Epithelial cell of proximal tubule (primary cell): ENCODE measurements at places on chromosomes 3 and 15. TPM values are rescaled to one million over a fixed set of nuclear protein-coding genes. Genes with fewer than 3 reads are reported as not detected.

Gene LARP6
- total RNA-seq = 28.8 and 34.8 TPM in 2 replicates

Gene SH3GL3
- 0.92 and 1.0 TPM in 2 replicates for total RNA-seq

Gene SATB1
- 1.3 and 2.0 TPM in 2 replicates for total RNA-seq

Gene CILP
- total RNA-seq = not detected in 2 replicates

DNA sequence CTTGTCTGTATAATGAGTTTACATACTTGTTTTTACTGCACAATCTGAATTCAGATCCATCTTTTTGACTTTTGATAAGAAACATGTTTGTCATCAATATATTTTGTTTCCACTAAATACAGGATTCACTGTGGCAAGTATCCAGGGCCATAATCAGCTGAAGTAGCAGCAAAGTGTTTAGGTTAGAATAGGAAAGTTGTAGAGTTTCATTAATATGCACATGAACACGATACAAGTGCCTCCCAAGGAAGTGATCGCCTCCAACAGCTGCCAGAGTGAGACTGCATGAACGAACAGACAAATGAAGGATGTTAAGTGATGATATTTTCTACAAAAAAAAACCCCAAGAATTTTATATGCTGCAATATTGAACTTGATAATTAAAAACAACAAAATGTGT is 204.3 kb downstream of the TBL1XR1 start:
- DNase-seq = no peak

- DNase-seq = no peak
Observed at GRCh38 chr3:133531981-133532380, 41.5 kb upstream of the CDV3 start.

Gene SCAANT1
- total RNA-seq = not detected in 2 replicates

DNA sequence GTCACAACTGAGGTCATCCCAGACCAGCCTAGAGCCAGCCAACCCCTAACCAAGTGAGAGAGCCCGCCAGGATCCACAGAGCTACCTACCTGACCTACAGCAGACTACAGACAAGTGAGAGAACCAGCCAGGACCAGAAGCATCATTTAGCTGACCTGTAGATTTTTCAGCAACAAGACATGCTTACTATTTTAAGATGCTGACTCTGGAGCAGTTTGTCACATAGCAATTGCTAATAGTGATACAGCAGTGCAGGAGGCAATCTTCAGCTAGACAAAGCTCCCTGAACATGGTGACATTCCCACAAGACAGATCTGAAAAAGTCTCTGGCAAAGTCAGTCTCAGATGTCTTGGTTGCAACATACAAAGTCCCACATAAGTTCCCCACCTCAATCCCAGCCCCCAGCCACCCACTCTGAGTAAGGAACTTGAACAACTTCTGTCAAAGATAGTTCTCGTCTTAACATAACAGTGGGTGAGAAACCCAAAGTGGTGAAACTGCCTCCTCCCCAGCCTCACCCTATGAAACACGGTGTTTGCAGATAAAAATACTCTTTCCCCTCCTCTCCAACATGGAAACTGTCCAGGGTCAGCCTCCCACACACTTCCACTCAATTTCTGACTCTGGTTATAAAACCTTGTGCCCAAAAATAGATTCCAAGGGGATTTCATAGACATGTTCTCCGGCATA is 120.3 kb upstream of the SLC6A11 start:
- DNase-seq = no peak
